Smooth muscle cell of the umbilical artery (primary cell): ENCODE measurements at places on chromosomes 12 and 14. TPM values are rescaled to one million over a fixed set of nuclear protein-coding genes. Genes with fewer than 3 reads are reported as not detected.

The CRIP2 gene
- total RNA-seq, result 13.1 and 34.2 TPM in 2 replicates

The SOX5 gene
- total RNA-seq, result 6.2 TPM in 2 replicates

The HOXC6 gene
- 4.2 and 4.7 TPM in 2 replicates for total RNA-seq

The MANSC4 gene
- 0.89 TPM in 1 of 2 replicates, not detected in the other for total RNA-seq

The BIN2 gene
- not detected in 2 replicates for total RNA-seq

The RAPGEF3 gene
- 4.2 and 6.1 TPM in 2 replicates for total RNA-seq

The ARHGEF25 gene
- 29.2 and 36.2 TPM in 2 replicates for total RNA-seq

The ACSM4 gene
- not detected in 2 replicates for total RNA-seq

The CCDC38 gene
- total RNA-seq, result not detected in 2 replicates

The KCNA5 gene
- not detected in 2 replicates for total RNA-seq

The ABCD4 gene
- total RNA-seq, result 22.6 and 24.7 TPM in 2 replicates

The KLRK1 gene
- total RNA-seq, result not detected in 2 replicates

The NTN4 gene
- total RNA-seq, result 0.59 and 2.1 TPM in 2 replicates

The WDR89 gene
- total RNA-seq, result 14.0 and 20.1 TPM in 2 replicates

The CCNT1 gene
- total RNA-seq, result 29.4 and 32.9 TPM in 2 replicates

The MRPS35 gene
- 52.2 and 61.8 TPM in 2 replicates for total RNA-seq
